ENCODE measurements at places on chromosomes 13 and 19.

GRCh38 chr19:57088133-57088532 lies 31.7 kb upstream of the USP29 start:
- no peak for DNase-seq

DNA sequence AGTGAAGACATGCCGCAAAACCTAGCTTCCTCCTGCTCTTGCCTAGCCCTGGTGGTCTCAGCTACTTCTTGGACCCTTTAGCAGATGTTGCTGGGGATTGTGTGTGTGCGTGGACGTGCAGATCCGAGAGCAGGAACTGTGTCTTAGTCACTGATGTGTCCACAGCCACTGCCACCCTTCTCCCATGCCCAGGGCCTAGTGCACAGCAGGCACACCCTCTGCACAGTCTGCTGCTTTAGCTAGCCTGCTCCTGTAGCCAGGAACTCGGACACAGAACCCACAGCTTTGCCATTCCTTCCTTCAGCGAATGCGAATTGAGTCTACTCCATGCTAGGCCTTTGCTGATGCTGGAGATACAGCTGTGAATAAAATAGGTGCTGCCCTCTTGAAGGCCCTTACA lies 2.3 kb downstream of the CLPTM1 start:
- no peak for DNase-seq

GRCh38 chr19:52110780-52111179 lies 15.2 kb upstream of the ZNF841 start:
- DNase-seq, result no peak

DNA sequence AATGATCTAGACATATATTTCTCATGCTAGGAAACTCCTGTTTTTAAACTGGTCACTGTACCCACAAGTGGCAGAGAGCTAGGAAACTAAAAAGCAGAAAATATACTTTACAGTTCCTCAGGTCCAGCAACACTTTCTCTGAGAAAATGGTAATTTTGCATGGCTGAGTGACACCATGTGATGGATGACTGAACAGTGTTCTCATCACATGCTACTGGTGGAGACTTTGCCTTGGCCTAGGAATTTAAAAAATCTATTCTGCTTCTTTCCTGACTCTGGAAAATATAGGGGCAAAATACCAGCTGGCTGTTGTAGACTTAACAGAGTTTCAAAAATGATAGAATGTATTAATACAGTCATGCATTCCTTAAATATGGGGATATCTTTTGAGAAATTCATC lies 50.0 kb downstream of the LATS2 start:
- no peak for DNase-seq

DNA sequence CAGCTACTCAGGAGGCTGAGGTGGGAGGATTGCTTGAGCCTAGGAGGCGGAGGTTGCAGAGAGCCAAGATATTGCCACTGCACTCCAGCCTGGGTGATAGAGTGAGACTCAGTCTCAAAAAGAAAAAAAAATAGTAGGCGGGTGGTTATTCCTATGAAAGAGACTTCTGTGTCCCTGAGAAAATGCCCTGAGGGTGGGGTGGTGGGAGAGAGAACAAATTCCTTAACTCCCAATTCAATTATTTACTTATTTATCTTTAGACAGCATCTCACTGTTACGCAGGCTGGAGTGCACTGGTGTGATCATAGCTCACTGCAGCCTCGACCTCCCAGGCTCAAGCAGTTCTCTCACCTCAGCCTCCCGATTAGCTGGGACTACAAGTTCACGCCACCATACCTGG lies 10.3 kb upstream of the EEF2 start:
- no peak for DNase-seq

DNA sequence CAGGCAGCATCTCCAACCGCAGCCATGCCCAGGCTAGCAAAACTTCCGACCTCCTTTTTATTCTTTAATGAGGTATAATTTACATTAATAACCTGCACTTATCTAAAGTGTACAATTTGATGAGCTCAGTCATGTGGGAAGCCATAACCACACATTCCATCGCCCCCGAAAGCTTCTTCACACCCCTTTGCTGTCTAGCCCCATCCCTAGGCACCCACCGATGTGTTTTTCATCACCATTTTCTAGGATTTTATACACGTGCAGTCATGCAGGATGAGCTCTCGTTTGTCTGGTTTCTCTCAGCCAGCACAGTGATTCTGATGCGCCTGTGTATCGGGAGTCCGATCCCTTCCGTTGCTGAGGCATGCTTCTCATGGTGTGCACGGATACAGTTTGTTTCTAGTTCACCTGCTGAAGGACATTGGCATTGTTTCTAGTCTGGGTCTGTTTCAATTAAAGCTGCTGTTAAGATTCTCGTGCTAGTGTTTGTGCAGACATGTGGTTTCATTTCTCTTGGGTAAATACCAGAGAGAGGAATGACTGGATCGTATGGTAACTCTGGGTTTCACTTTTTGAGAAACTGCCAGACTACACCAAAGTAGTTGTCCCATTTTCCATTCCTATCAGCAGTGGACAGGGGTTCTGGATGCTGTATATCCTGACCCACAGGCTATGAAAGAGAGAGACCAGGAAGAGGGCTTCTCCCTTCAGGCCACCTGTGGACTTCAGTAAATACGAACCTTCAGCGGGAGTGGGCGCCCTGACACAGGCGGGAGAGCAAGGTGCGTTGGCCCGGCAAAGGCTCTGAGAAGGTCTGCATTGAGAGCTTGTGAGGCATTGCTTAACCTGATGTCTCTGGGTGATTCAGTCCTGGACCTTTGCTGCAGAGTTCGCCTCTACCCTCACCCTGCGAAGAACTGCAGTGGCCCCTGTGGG lies 4.9 kb downstream of the AP1M1 start:
- DNase-seq, result no peak

GRCh38 chr13:43240278-43240677 lies 216.9 kb downstream of the DNAJC15 start:
- DNase-seq, result no peak

DNA sequence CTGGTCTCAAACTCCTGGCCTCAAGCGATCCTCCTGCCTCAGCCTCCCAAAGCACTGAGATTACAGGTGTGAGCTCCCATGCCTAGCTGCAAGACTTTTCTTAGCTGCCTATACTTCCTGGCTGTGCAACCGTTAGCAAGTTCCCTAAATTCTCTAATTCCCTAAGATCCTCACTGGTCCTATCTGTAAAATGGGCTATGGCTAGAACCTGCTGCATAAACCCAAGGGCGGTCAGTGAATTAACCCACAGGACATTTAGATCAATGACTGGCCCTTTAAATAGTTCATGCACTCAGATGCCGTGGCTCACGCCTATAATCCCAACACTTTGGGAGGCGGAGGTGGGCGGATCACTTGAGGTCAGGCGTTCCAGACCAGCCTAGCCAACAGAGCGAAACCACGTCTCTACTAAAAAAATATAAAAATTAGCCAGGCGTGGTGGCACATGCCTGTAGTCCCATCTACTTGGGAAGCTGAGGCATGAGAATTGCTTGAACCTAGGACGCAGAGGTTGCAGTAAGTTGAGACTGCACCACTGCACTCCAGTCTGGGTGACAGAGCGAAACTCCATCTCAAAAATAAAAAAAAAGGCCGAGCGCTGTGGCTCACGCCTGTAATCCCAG lies 4.1 kb upstream of the C19orf53 start:
- DNase-seq, result no peak

DNA sequence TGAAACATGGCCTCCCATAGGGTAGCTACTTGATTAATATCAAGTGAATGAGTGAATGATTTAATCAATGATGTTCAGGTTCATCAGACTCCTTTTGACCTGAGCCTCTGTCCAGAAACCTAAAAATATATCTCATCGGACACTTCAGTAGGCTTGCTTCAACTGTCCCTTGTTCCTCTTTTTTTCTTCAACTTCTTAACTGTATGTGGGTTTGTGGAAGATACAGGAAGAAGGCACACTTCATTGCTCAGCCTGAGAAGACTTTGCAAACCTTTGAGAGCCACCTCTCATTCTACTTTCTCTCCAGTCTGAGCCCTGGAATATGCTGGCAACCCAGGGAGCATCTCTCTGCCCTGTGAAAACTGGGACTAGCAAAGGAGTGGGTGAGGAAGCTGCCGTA lies 557.0 kb downstream of the FGF9 start:
- no peak for DNase-seq
